ENCODE measurements at places on chromosomes 1 and 21. TPM values are rescaled to one million over a fixed set of nuclear protein-coding genes. Genes with fewer than 3 reads are reported as not detected.

GRCh38 chr1:162384601-162385279 lies 3.2 kb downstream of the C1orf226 start:
- H3K27ac ChIP-seq, result no peak overlapping the region
- H3K36me3 ChIP-seq, result peaks cover 2% of the 10 kb centered on the region
- no peak for DNase-seq
- H3K4me1 ChIP-seq, result peaks cover 8% of the 10 kb centered on the region

DNA sequence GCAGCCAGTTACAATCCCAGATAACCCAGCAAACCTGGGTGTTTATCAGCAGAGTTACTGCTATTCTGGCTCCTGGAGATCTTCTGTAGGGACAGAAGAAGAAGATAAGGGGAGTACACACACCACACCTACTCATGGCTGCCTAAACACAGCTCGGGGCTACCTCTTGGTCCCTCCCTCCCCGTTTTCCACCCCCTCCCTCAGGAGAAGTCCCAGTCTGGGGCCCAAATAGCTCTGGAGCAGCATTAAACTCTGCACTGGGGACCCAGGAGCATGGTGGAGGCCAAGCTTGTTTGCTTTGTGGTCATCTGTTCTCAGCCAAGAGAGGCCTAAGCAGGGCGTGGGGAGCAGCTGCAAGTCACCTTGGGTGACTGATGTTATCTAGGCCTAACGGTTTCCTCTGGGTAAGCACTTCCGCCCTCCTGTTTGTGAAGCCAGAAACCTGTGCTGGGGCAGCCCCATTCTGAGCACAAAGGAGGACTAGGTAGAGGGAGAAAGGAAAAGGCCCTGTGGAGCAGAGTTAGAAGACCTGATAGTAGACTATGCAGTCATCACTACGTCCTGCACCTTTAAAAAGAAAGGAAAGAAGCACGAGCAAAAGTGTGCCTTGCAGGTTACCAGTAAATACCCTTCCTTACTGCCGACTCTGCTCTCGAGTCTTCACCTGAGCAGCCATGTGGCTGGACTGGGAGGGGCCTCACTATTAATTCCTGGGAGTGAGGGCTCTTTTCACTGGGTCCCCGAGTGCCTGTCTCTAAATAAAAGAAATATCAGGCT lies 2.0 kb upstream of the RCSD1 start:
- peak; percentile 57 for DNase-seq
- peaks cover 11% of the 10 kb centered on the region for H3K36me3 ChIP-seq
- peak overlapping the region; percentile 97 for H3K4me3 ChIP-seq
- H3K27ac ChIP-seq, result peak overlapping the region; percentile 98

GRCh38 chr1:49841767-49842166 lies 182.0 kb downstream of the AGBL4 start:
- H3K36me3 ChIP-seq, result no peaks in the 10 kb centered on the region
- no peaks in the 10 kb centered on the region for H3K4me1 ChIP-seq
- H3K4me3 ChIP-seq, result no peak overlapping the region
- no peak for DNase-seq
- no peak overlapping the region for H3K27ac ChIP-seq
- no peaks in the 10 kb centered on the region for H3K27me3 ChIP-seq

- H3K27me3 ChIP-seq, result peaks cover 10% of the 10 kb centered on the region
- DNase-seq, result no peak
- H3K36me3 ChIP-seq, result peaks cover 4% of the 10 kb centered on the region
- H3K4me1 ChIP-seq, result peaks cover 9% of the 10 kb centered on the region
Observed at GRCh38 chr1:229186373-229187056, 84.4 kb upstream of the RAB4A start.

DNA sequence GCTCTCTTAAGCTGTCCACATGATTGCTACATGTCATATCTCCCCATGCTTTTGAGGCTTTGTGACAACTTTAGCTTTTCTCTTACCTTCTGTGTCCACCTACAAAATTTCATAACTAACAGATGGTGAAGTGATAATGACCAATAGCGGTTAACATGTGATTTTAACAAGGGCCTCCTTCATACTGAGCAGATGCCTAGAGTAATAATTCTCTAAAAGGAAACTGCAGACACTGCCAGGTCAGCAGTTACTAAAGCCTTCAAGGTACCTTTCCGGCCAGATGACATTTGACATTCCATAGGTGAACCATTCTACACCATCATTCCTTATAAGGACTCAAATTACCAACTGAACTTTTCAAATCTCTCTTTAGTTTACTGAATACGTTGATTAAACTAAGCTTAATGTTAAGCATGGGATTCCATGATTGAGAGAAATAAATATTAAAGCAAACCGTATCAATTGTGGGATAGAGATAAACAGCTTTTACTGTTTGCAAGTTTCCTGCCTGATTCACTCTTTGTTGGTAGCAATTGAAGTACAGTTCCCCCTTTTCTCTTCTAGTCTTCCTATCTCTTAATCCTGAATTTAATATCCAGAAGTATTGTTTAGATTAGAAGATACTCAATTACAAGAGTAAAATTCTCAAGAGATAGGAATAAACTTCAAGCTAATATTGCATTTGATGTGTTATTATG lies 205.1 kb downstream of the PLA2G4A start:
- H3K27ac ChIP-seq, result no peak overlapping the region
- DNase-seq, result no peak
- H3K36me3 ChIP-seq, result no peaks in the 10 kb centered on the region

Gene RGS16
- 23.4 TPM for total RNA-seq

Gene DAB1
- total RNA-seq, result 13.6 TPM

Gene TBX15
- total RNA-seq, result not detected

- no peak overlapping the region for H3K4me3 ChIP-seq
- peaks cover 5% of the 10 kb centered on the region for H3K4me1 ChIP-seq
- no peak for DNase-seq
- no peaks in the 10 kb centered on the region for H3K27me3 ChIP-seq
Observed at GRCh38 chr1:193952778-193953374, 766.5 kb upstream of the B3GALT2 start.

DNA sequence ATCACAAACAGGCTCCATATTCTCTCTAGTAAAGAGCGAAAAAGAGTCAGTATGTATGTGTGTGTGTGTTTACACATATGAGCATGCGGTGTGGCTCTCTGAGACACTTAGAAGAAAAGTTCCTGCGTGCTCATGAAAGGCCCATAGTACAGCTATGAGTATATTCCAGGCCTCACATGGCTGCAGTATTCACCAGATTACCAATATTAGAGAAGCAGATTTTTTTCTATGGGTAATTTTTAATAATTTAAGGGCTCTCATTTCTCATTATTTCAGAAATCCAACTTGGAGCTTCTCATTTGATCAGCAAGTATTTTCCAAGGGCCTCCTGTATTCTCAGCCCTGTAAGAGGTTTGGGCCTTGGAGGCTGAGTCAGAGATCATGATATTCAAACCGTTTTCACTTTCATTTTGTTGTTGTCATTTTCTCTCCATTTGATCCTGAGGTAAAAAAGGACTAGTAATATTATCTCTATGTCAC lies 232.9 kb upstream of the SGIP1 start:
- H3K4me3 ChIP-seq, result peak overlapping the region; percentile 82
- H3K27ac ChIP-seq, result peak overlapping the region; percentile 90
- H3K4me1 ChIP-seq, result peaks cover 19% of the 10 kb centered on the region
- H3K36me3 ChIP-seq, result no peaks in the 10 kb centered on the region

DNA sequence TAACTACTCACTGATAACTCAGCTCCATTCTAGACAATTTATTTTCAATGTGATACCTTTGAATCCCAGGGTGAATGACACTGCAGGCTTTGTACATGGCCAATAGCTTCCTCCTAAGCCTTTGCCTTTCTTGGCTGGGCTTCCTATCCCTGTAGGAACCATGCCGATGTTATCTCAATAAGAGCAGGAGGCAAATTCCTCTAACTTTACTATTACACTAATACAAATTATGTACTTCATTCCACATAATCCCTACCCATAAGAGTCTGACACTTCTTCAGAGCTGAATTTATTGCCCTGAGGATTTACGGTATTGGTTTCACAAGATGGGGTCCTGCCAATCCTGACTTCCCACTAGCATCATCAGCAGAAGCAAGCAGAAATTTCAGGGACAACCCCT lies 14.0 kb downstream of the TGFBR3 start:
- peaks cover 3% of the 10 kb centered on the region for H3K36me3 ChIP-seq
- peaks cover 50% of the 10 kb centered on the region for H3K4me1 ChIP-seq
- DNase-seq, result no peak
- no peaks in the 10 kb centered on the region for H3K27me3 ChIP-seq

GRCh38 chr1:77057994-77058585 lies 161.1 kb downstream of the PIGK start:
- no peak overlapping the region for H3K4me3 ChIP-seq
- H3K27ac ChIP-seq, result no peak overlapping the region
- peaks cover 23% of the 10 kb centered on the region for H3K27me3 ChIP-seq

DNA sequence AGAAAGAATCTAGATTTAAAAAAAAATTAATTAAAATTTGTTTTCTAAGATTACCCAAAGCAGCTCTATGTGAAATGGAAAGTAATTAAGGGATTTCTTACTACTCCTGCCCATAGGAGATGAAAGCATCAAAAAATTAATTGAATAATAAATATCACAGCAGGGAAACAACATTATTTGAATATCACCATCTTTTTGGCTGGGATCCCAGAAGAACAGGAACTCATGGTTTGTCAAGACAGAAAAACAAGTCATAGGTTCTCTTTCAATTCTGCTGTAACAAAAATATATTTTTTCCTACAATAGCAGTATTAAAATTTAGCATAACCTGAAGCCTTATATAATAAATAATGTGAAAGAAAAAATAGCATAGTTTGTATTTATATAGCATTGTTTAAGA lies 1713.4 kb downstream of the NCAM2 start:
- H3K4me3 ChIP-seq, result no peak overlapping the region
- no peak overlapping the region for H3K27ac ChIP-seq
- H3K36me3 ChIP-seq, result no peaks in the 10 kb centered on the region
- no peak for DNase-seq
- H3K4me1 ChIP-seq, result no peaks in the 10 kb centered on the region

DNA sequence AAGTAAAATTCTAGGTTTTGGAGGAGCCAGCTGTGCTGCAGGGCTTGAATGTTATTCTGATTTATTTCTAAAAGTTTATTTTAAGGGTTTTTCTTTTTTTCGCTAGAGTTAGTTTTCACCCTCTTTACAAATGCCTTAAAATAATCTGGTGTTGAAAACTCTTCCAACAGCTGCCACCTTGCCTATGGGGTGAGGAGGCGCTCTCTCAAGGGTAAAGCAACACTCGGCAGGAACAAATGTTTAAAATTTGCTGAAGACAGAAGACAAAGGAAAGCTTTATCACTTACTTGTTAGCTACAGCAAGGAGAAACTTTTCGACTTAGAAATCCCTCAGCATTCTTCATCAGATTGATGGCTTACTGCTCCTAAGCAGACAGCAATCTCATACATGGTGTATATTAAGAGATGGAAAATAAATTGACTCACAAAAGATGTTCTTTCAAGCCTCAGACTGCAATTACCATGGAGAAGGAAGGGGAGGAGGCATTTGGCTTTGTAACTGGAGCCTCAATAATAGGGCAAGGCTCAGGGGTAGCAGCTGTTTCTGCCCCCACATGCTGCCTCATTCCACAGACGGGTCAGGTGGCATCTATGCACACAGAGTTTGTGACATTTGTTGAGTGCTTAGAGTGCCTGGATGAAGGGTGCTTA lies 79.8 kb upstream of the RALGPS2 start:
- peaks cover 3% of the 10 kb centered on the region for H3K36me3 ChIP-seq
- H3K4me3 ChIP-seq, result no peak overlapping the region
- no peak for DNase-seq
- no peak overlapping the region for H3K27ac ChIP-seq

GRCh38 chr1:103180660-103181059 lies 72.3 kb upstream of the COL11A1 start:
- no peaks in the 10 kb centered on the region for H3K4me1 ChIP-seq
- H3K36me3 ChIP-seq, result no peaks in the 10 kb centered on the region
- DNase-seq, result no peak

Gene VAV3
- total RNA-seq, result 11.0 TPM

Gene C1orf185
- not detected for total RNA-seq

Gene PHLDA3
- 1.6 TPM for total RNA-seq

DNA sequence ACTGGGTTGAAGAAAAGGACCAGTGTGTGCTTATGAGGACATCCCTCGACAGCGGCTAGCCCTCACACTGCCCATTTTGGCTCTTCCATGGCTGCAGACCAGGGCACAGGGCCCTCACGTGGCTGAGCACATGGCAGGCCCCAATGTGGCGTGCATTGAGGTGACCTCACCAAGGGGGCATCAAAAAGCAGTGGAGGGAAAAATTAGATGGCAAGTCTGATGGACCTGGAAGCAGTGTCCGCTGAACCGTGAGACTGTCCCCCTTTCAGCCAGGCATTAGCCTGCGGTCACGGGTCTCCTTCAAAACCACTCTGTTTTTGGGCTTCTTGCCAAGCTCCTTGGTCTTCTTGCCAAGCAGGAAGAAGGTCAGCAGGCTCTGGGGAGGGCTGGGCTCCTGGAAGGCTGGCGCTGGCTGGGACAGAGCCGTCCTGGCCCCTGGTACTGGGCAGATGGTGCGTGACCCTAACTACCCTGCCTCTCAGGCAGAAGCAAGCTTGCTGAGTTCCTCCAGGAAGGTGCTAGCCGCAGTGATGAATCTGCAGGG lies 30.8 kb downstream of the TRIM67 start:
- H3K36me3 ChIP-seq, result no peaks in the 10 kb centered on the region
- peaks cover 47% of the 10 kb centered on the region for H3K27me3 ChIP-seq
- no peak overlapping the region for H3K27ac ChIP-seq
- H3K4me1 ChIP-seq, result no peaks in the 10 kb centered on the region

GRCh38 chr1:155126556-155127104 lies 1.0 kb upstream of the EFNA1 start:
- H3K4me3 ChIP-seq, result peak overlapping the region; percentile 94
- H3K4me1 ChIP-seq, result peaks cover 31% of the 10 kb centered on the region
- H3K27ac ChIP-seq, result peak overlapping the region; percentile 8

Gene NBL1
- 32.0 TPM for total RNA-seq

- peaks cover 2% of the 10 kb centered on the region for H3K36me3 ChIP-seq
- no peak overlapping the region for H3K4me3 ChIP-seq
- no peak for DNase-seq
- no peaks in the 10 kb centered on the region for H3K27me3 ChIP-seq
- peaks cover 2% of the 10 kb centered on the region for H3K4me1 ChIP-seq
Observed at GRCh38 chr1:218332416-218332815, 12.7 kb upstream of the TGFB2 start.

DNA sequence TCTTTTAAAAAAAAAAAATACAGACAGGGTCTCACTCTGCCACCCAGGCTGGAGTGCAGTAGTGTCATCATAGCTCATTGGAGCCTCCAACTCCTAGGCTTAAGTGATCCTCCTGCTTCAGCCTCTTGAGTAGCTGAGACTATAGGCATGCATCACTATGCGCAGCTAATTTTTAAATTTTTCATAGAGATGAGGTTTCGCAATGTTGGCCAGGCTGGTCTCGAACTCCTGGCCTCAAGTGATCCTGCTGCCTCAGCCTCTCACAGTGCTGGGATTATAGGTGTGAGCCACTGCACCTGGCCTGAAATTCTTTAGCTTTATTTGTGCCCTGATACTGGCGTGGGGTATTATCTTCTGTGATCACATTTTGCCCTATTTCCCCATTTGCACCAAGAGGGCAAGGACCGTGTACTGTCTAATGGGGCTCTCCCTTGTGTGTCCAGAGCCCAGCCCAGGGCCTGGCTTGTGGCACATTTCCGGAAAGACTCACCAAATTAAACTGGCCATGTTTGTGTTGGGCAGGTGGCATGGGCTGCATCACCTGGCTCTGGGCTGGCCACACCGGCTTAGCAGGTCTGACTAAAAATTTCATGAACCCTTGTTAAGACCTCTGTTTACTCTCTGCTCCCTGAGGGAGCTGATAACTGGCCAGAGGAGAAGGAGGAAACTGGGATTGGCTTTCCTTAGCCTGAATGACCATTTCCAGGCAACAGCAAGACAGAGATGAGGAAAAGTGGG lies 32.2 kb downstream of the TRIM62 start:
- H3K4me1 ChIP-seq, result peaks cover 6% of the 10 kb centered on the region
- no peak for DNase-seq
- peaks cover 3% of the 10 kb centered on the region for H3K36me3 ChIP-seq
- peak overlapping the region; percentile 56 for H3K27ac ChIP-seq
- no peaks in the 10 kb centered on the region for H3K27me3 ChIP-seq
